ENCODE measurements at places on chromosomes 12 and 14.

GRCh38 chr14:85115921-85116320 is 414.0 kb upstream of the FLRT2 start:
- DNase-seq: no peak

- DNase-seq: no peak
Measured at GRCh38 chr14:101026341-101026740, 122.8 kb upstream of the RTL1 start.

- no peak for DNase-seq
Measured at GRCh38 chr12:118098401-118098800, 5.4 kb downstream of the VSIG10 start.

DNA sequence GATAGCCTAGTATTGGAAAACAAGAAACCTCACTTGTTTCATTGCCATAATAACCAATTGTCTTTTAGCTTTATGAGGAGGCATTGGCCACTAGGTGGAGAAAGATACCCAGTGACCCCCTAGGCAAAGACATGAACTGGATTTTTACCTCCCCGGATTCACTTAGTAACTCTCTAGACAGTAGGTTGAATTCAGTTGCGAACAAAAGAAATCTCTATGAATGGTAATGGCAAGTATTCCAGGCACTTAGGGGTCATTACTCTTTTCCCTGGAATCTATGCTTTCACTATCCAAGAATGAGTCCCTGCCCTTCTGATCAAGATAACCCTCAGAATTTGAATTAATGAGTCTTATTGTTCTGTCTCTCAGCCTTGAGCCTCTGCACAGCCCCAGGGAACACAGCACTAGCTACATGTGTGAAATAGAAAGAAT is 29.5 kb upstream of the RHOJ start:
- peak; percentile 2 for DNase-seq

DNA sequence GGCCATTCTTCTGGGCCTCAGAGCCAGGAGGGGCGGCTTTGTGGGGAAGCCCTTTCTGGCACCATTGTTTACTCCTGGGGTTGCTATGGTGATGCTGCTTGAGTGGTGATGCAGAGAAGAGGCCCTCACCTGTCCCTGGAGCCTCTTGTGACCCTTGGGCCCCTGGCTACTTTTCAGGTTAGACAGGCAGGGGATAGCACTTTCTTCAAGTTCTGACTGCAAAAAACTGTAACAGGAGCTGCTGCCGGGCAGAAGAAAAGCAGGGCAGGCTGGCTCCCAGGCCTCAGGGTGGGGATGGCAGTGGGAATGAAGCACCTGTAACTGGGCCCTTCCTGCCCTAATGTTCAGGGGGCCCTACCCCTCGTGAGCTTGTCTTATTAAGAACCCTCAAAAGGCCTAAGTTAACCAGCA is at the start of gene TEX52:
Gene TEX52, minus strand, starts transcription at position 19 of the 411 bp plus-strand sequence. Its CDS starts 13 bp downstream, at position 6.
- peak; percentile 27 for DNase-seq

- DNase-seq: no peak
Measured at GRCh38 chr12:2693244-2693860, 101.4 kb upstream of the FKBP4 start.

GRCh38 chr12:80032946-80033345 is 66.4 kb upstream of the OTOGL start:
- DNase-seq: no peak

DNA sequence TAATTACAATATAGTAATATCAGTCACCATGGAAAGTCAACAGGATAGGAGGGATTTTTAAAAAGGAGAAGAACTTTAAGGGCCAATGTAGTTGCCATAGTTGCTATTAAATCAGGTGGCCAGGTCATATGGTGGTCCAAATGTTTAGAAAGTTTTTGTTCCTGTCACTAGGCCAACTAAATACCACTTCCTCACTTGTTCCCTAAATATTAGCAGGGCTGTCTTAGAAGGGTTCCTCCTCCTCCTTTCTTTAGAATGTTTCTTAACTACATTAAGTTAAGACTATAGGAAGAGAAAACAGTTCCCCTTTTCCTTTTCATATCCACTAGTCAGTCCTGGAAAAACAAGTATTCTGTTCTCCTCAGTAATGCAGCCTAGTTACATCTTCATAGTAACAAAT is 50.3 kb downstream of the MON2 start:
- DNase-seq: no peak

DNA sequence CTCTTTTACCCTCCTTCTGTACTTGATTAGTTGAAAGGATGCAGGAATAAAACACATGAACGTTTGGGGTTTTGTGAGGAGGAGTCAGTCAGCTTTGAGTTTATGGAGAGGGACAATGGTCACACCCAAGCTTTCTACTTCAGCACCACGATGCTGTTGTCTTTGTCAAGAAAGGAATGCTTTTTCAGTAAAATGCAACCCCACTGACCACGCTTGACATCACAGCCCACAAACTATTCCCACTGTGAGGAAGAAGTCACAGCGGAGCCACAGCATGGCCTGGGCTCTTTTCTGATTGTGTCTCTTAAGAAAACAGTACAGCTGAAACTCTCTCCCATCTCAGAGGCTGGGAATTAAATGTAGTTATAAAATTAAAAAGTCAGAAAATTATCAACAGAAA is 135.2 kb downstream of the APAF1 start:
- no peak for DNase-seq

DNA sequence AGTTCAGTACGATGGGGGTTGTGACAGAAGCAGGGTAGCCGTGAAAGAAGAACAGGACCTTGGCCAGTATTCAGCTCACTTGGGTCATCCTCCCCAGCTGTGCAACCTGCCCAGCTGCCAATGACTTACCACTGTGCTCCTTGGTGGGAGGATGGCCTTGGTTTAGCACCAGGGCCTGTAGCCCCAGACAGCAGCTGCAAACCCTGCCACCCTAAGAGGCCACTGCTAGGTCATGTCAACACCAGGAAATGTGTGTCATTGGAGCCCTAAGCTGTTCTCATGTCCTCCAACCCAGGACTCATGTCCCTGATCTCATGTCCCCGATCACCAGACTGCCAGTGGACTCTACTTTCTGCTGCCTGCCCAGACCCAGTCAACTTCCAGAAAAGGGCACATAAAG is 3.0 kb upstream of the CRACR2A start:
- DNase-seq: no peak

DNA sequence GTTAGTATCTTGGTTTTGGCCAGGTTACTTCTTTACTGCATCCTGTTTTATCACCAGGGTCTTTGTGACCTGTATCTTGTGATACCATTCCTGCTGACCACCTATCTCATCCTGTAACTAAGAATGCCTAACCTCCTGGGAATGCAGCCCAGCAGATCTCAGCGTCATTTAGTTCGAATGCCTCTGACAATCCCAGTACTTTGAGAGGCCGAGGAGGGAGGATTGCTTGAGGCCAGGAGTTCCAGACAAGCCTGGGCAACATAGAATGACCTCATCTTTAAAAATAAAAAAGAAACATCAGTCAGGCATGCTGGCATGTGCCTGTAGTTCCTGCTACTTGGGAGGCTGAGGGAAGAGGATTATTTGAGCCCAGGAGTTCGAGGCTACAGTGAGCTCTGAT is 206.5 kb downstream of the SUDS3 start:
- DNase-seq: no peak

DNA sequence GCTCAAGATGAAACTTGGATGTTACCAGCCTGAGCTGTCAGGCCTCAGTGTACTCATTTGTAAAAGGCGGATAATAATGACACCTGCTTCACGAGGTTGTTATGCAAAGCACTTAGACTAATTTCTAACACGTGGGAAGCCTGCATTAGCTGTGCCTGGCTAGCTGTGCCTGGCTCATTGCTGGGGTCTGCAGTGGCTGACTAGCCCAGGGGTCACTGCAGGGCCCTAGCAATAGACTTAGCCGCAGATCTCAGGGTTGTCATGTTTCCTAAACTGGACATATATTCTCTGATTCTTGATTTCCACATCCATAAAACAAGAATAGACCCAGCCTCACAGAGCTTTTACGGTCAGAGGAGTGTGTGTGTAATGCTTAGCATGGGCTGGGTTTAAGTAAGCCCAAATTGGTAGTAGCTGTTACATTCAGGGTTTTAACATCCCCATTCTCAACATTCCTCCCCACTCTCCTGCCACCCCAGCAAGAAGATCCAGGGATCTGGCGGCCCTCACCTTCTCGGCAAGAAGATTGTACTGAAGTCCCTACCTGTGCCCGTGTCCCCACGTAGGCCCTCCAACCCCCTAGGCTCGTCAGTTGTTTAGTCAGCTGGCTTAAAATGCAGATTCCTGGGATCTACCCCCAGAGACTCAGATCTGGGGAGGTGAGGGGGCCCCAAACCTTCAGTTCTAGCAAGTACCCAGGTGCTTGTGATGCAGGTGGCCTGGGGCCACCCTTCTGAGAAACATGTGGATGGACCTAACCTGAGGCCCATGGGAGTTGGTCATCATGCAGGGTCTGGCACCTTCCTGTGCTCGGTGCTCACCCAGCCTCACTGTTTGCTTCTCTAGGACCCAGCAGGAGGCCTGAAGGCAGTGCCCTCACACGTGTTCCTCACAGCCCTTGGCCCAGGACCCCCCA is 8.6 kb downstream of the NR4A1 start:
- DNase-seq: no peak

DNA sequence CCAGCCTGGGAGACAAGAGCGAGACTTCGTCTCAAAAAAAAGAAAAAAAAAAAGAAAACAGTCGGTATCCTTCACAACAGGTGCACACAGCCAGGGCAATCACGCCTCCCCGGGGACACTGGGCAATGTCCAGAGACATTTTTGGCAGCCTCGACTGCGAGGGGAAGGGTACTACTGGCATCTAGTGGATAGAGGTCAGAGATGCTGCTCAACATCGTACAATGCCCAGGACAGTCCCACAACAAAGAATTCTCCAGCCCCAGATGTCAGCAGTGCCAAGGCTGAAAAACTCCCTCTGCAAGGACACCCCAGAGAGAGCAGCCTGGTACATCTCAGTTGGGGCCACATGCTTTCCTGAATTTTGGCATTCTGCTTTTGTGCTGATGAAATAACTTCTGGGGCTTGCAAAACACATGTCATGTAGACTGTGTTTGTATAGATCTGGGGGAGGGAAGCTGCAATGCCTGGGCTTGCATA is 21.5 kb downstream of the ALDH2 start:
- DNase-seq: no peak

DNA sequence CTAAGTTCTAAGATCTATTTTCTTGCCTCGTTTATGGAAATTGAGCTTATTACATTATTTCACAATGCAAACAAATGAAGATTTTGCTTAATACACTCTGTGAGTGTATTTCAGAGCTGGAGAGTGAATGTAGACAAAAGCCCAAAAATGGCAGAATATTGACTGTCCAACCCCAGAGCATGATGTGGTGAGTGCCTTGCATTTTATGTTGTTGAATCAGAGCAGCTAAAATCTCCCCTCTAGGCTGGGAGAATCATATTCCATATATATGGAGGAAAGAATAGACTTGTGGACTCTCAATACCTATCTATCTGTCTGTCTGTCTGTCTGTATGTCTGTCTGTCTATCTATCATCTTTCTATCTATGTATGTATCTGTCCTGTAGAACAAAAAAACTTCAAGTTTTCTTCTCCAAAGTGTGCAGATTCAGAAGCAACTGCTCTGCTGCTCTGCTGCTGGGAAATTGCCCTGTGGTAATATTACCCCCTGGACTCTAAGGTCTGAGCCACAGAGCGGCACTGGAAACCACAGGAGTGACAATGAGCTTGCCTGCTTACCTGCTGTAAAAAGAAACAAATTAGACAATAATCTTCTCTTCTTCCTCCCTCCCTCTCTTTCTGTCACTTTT is 209.4 kb upstream of the PRICKLE1 start:
- no peak for DNase-seq

DNA sequence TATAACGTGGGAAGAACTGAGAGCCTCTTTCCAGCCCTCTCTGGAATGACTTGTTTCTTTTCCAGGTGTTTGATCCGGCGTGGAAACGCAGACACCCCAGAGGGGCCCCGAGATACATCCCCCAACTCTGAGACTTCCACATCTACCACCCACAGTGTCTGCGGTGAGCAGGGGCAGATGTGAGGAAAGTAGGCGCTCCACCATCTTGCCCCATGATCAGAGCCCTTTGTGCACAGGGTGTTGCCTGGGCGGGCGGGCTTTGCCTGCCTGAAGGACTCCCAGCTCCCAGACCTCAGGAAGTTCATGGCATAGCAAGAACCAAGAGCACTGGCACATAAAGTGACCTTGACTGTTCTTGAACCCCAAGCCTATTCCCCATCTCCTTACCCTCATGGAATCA is 2.8 kb downstream of the CARMIL3 start:
- no peak for DNase-seq

DNA sequence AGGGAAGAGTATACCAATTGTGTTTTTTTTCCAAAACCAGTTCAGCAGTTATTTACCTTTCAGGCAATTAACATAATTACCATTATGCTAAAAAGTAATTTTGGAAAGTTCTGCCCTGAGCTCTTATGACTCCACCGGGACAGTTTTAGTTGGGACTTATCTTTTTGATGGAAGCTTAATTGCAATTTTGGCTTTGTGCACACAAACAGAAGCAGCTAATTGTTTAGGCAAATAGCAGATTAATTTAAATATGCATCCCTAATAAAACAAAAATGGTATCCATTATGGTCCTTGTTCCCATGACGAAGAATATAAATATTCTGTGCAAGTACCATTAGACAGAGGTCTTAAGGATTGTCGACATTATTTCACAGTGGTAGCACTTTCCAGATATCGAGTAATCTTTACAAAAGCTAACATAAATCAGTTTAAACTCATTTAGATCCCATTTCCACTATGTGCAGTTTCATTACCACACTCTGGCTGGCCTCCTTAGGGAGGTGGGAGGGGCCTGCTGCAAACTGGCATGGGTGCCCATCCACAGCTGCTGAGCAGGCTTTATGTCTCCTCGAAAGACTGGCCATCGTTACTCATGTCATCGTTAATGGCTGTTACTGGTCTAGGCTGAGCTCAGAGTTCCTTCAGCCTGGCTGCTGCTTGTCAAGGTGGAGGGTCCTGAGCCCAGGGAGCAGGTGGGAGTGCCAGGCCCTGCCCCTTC is 68.2 kb downstream of the FBXW8 start:
- DNase-seq: no peak

GRCh38 chr12:23810329-23810902 is 139.1 kb downstream of the SOX5 start:
- no peak for DNase-seq

- no peak for DNase-seq
Measured at GRCh38 chr12:92378682-92379479, 233.2 kb upstream of the BTG1 start.

DNA sequence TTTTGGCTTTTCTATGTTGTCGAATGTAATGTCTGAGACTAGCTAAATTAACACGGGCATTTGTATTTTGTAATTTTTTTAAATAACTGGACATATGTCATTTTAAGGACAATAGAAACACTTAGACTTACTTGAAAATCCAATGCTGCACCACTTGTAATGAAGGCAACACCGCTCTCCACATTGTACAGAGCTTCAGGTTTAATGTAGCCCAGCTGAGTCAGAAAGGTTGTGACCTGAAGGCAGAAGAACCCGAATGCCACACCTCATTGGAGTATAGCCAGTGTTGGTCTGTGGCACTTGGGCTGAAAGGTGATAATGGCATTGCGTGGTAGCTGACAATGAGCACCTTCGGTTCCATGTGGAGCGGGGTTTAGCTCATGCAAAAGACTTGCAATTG is 79.3 kb downstream of the KICS2 start:
- DNase-seq: no peak

DNA sequence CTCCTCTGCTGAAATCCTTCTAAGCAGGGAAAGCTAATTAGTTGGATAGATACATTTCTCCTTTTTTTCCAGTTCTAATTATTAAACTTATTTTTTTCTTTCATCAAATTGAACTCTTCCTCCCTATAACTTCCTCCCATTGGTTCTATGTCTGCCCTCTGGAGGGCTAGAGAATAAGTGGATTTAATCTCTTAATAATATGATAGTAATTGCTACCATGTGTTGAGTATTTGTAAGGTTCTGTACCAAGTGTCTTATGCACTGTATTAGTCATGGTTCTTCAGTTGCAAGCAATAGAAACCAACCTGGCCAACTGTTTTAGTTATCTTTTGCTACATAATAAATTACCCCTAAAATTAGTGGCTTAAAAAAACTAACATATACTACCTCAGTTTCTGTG is 190.5 kb upstream of the PLXNC1 start:
- DNase-seq: no peak

Data from NCI-H2029 treated with DMSO at 0.1 percent for 48 hours (cell line).